A549 treated with ZK216348 at 1 μM for 4 hours (cell line): ENCODE measurements at places on chromosomes 1 and 21. TPM values are rescaled to one million over a fixed set of nuclear protein-coding genes. Genes with fewer than 3 reads are reported as not detected.

Gene GNAT2
- total RNA-seq = 0.15 to 0.16 TPM in 2 of 5 replicates, not detected in the others

Gene SHISAL2A
- total RNA-seq = 0.21 to 0.28 TPM (median 0.27 TPM) in 4 of 5 replicates, not detected in the other

Gene PLA2G2F
- not detected in 5 replicates for total RNA-seq

Gene CHIA
- not detected in 5 replicates for total RNA-seq

Gene ZNF697
- 1.4 to 2.0 TPM (median 1.6 TPM) in 5 replicates for total RNA-seq

Gene PLCH2
- 0.23 to 0.48 TPM (median 0.25 TPM) in 5 replicates for total RNA-seq

Gene SPATA46
- total RNA-seq = not detected in 5 replicates

Gene HRNR
- not detected in 5 replicates for total RNA-seq

Gene PTPN7
- 0.05 to 0.26 TPM in 2 of 5 replicates, not detected in the others for total RNA-seq
